Foreskin fibroblast (primary cell): ENCODE measurements at places on chromosomes 6 and 20.

DNA sequence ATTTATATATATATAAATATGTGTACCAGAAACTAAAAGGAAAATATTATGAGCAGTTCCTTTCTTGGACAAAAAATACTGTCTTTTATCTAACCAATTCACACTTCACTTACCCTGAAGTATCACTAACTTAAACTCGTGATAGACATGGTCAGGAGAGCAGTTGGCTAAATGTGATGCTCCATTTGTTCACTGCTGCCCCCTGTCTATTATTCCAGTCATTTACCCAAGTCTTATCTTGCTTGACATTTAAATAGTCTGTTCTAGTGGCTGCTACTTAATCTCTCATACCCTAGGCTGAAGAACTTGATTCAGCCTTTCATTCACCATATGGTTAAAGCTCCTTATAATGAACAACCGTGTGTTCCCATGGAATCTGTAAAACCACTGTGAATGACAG, 789.6 kb upstream of the EYS start:
- DNase-seq = no peak

DNA sequence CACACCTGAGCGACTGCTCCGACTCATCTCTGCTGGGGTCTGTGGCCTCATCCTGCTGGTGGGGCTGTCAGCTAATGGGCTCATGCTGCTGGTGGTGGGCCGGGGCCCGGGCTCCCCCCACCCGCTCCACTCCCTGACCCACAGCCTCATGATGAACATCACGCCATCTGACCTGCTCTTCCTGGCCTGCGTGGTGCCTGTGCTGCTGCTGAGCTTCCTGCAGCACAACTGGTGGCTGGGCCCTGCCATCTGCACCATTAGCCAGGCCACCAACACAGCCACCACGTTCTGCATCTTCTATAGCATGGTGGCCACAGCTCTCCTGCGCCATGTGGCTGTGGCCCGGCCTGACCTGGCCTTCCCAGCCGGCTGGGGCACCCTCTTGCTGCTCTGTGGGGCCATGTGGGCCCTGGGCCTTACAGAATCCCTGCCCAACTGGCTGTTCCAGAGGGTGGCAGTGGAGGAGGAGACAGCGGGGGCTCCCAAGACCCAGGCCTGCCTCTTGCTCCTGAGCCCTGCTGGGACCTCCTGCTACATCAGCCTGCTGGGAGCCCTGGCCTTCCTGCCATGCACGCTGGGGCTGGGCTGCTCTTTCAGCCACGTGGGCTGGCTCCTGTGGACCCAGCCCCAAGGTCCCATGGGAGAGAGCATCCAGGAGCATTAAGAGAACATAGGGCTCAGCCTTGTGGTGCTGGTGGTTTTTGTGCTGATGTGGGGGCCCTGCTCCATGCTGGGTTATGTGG, 39.6 kb downstream of the RAB44 start:
- DNase-seq = no peak

- DNase-seq = no peak
These were observed 23.8 kb downstream of the LY86 start for GRCh38 chr6:6612308-6612707.

- DNase-seq = no peak
These were observed 198.1 kb downstream of the MMUT start for GRCh38 chr6:49264909-49265308.

DNA sequence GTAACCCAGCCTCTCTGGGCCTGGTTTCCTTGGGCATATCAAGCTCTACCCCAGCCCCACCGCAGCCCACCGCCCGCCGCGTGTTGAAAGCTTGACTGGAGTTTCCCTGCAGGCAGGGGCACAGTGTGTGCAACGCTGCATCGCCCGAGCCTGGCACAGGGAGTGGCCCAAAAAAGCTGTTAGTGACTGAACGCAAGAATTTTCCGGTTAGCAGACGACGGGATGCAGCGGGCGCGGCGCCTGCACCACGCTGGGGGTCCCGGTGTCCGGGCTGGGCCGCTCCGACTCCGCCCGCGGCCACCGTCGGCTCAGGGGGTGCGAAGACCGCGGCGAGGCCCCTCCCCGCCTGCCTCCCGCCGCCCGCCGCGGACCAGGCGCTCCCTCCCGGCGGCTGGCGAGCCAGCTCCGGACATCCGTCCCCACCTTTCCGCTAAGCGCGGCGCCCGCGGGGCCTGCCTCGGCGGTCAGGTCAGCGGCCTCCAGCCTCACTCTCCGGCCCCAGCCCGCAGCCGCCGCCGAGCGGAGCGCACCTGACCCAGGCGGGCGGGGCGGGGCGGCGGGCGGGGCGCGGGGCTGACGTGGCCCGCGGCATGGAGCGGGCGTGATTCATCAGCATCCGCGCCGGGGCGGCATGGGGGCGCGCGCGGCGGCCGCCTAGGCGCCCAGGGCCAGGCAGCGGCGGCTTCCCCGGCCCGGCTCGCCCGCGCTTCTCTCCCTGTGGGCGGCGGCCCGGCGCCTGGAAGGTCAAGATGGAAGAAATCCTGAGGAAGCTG, at the start of gene ARFGEF3:
ARFGEF3 (plus strand) TSS at position 602 of the 773 bp plus-strand sequence; CDS start at position 750, 148 bp downstream.
- peak; percentile 20 for DNase-seq

GRCh38 chr20:24733416-24733815, 215.7 kb upstream of the CST7 start:
- no peak for DNase-seq

GRCh38 chr6:129679758-129680157, 30.2 kb downstream of the ARHGAP18 start:
- DNase-seq = no peak

- no peak for DNase-seq
These were observed 3.1 kb downstream of the FYN start for GRCh38 chr6:111870051-111870741.

GRCh38 chr20:61025536-61025935, 226.5 kb upstream of the CDH4 start:
- no peak for DNase-seq

- DNase-seq = peak; percentile 66
These were observed 51.1 kb downstream of the ENPP1 start for GRCh38 chr6:131858765-131859415.

GRCh38 chr20:44080064-44080463, 106.9 kb downstream of the JPH2 start:
- no peak for DNase-seq
